ENCODE measurements at places on chromosomes 11 and 22. TPM values are rescaled to one million over a fixed set of nuclear protein-coding genes. Genes with fewer than 3 reads are reported as not detected.
A peak's percentile ranks its signal among the peaks of the same experiment; 100 is the strongest.

- no peak overlapping the region for H3K4me3 ChIP-seq
- H3K27me3 ChIP-seq: peaks cover 78% of the 10 kb centered on the region
- H3K4me1 ChIP-seq: no peaks in the 10 kb centered on the region
- H3K36me3 ChIP-seq: no peaks in the 10 kb centered on the region
- DNase-seq: no peak
These were observed 8.8 kb downstream of the POU2F3 start for GRCh38 chr11:120248551-120249278.

GRCh38 chr11:62044639-62045121, 77.2 kb upstream of the FTH1 start:
- no peaks in the 10 kb centered on the region for H3K36me3 ChIP-seq
- no peaks in the 10 kb centered on the region for H3K27me3 ChIP-seq
- H3K4me1 ChIP-seq: peaks cover 12% of the 10 kb centered on the region
- no peak overlapping the region for H3K27ac ChIP-seq
- H3K4me3 ChIP-seq: no peak overlapping the region

- H3K4me3 ChIP-seq: no peak overlapping the region
- H3K4me1 ChIP-seq: no peaks in the 10 kb centered on the region
- H3K36me3 ChIP-seq: no peaks in the 10 kb centered on the region
- H3K27me3 ChIP-seq: peaks cover 38% of the 10 kb centered on the region
- no peak for DNase-seq
These were observed 29.5 kb downstream of the KCNQ1 start for GRCh38 chr11:2474059-2474901.

DNA sequence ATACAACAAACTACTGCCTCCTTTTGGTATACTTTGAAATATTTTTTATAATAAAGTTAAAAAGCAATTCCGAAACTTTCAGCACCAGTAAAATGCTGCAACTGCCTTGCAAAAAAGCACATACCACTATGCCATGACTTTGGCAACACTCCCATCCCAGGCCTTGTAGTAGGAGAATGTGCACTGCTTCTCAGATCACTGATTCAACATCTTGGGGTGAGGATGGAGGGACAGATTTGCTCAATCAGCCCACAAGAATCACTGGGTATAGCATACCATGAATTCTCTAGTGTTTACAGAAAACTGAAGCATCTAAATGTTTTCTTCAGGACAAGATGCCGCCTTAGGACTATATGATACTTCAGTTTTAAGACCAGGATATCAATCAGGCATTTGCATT, 14.9 kb downstream of the EIF4ENIF1 start:
- H3K27ac ChIP-seq: no peak overlapping the region
- no peaks in the 10 kb centered on the region for H3K27me3 ChIP-seq
- DNase-seq: no peak
- peaks cover 6% of the 10 kb centered on the region for H3K36me3 ChIP-seq

GRCh38 chr11:85821636-85822035, 10.7 kb upstream of the SYTL2 start:
- H3K4me3 ChIP-seq: no peak overlapping the region
- no peaks in the 10 kb centered on the region for H3K4me1 ChIP-seq
- no peaks in the 10 kb centered on the region for H3K27me3 ChIP-seq
- DNase-seq: no peak
- H3K36me3 ChIP-seq: no peaks in the 10 kb centered on the region

DNA sequence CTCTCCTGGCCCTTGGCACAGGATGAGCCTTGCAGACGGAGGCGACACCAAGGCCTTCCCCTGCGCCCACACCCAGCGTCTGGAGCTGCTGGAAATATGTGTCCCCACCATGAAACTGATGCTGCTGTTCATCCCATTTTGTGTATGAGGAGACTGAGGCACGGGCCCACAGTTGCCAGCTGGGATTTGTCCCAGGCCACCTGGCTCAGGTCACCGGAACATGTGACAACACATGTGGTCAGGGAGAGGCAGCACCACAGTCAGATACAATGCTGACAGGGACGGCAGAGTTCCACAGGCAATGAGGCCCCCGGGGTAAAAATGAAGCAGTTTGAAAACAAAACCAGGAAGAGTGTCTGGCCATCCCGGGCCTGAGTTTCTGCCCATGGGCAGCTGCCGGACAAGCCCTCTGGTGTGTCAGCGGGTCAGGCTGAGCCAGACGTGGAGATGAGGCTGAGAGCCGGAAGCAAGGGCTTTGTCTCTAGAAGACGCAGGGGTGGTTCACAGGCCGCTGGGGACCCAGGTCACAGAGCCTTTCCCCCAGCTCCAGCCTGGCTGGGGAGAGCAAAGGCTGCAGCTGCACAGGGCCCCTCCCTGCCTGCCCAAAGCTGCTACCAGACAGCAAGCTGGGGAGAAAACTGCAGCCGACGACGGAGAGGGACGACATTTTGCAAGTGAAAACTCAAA, 80.7 kb downstream of the CDKN1C start:
- H3K36me3 ChIP-seq: peaks cover 6% of the 10 kb centered on the region
- no peaks in the 10 kb centered on the region for H3K27me3 ChIP-seq
- H3K27ac ChIP-seq: peak overlapping the region; percentile 77
- DNase-seq: no peak
- H3K4me3 ChIP-seq: peak overlapping the region; percentile 57

DNA sequence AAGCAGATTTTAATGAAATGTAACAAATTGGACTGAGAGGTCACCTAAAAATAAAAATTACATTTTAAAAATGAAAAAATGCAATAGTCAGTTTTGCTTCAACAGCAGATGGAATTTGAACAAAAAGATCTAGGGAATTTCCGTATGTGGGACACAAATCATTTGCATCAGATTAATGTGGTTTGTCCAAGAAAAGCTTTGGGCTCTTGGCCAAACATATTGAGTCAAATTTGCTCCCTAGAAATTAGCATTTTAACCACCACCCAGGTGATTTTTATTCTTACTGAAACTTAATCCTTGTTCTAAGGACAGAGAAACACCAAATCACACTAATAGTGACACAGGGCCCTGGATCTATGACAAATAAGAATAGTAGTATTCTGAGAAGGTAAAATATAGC, 1477.8 kb downstream of the FAM181B start:
- H3K27me3 ChIP-seq: no peaks in the 10 kb centered on the region
- no peak for DNase-seq
- no peak overlapping the region for H3K27ac ChIP-seq

- H3K4me3 ChIP-seq: no peak overlapping the region
- H3K36me3 ChIP-seq: no peaks in the 10 kb centered on the region
- DNase-seq: no peak
- no peaks in the 10 kb centered on the region for H3K27me3 ChIP-seq
- no peak overlapping the region for H3K27ac ChIP-seq
These were observed 20.1 kb upstream of the SMIM35 start for GRCh38 chr11:118106789-118107335.

DNA sequence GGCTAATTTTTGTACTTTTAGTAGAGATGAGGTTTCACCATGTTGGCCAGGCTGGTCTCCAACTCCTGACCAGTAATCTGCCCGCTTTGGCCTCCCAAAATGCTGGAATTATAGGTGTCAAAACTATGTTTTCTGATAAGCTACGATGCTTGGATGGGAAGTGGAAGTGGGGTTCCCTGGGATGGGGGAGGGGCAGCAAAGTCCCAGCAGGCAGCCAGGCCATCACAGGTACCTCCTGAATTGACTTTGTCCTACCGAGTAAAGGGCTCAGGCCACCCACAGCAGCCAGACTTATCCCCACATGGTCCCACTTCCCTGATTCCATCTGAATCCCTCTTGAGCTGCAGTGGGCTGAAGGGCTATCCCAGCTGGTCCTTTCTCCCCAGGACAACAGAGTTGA, 6.9 kb downstream of the FTH1 start:
- DNase-seq: no peak
- peaks cover 24% of the 10 kb centered on the region for H3K4me1 ChIP-seq
- H3K27ac ChIP-seq: no peak overlapping the region
- H3K27me3 ChIP-seq: peaks cover 16% of the 10 kb centered on the region
- peaks cover 32% of the 10 kb centered on the region for H3K36me3 ChIP-seq
- H3K4me3 ChIP-seq: peak overlapping the region; percentile 19

DNA sequence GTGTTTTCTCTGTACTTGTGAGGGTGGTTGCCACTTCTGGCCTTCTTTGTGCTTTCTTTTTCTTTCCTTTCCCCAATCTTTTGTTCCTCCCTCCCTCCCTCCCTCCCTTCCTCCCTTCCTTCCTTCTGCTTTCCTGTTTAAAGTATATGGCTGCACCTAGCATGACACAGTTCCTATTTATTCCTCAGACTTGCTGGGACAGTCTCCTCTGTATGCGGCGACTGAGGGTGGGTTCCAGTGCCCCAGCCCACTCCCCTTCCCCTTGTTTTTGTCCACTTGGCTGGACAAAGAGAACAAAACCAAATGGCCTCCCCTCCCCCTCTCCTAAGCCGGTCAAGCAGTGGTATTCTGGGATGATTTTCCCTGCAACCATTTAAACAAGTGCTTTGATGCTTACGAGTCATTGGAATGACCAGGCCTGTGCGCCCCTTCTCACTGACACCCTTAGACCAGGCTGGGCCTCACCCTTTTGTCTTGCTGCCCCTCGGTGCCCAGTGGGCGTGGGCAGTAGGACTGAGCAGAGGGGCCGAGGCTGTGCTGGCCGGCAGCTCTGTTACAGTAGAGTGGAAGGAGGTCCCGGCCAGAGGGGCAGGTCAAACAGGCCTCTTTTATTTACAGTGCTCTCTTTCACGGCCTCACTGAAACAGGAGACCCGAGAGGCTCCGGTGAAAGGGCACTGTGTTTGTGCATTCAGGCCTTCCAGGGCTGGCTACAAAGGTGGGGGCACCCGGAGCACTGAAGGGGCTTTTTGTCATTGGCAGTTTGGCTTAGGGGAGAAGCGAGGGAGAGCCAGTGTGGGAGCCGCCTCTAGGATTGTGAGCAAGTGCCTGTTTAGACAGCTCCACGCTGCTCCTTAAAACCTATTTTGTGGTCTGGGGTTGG, 32.2 kb downstream of the ZBTB16 start:
- peaks cover 82% of the 10 kb centered on the region for H3K4me1 ChIP-seq
- peaks cover 10% of the 10 kb centered on the region for H3K36me3 ChIP-seq
- peak; percentile 76 for DNase-seq
- no peaks in the 10 kb centered on the region for H3K27me3 ChIP-seq

GRCh38 chr22:20887375-20887774, 28.6 kb downstream of the SNAP29 start:
- H3K36me3 ChIP-seq: peaks cover 5% of the 10 kb centered on the region
- H3K4me1 ChIP-seq: peaks cover 5% of the 10 kb centered on the region
- H3K27ac ChIP-seq: no peak overlapping the region
- no peak overlapping the region for H3K4me3 ChIP-seq

DNA sequence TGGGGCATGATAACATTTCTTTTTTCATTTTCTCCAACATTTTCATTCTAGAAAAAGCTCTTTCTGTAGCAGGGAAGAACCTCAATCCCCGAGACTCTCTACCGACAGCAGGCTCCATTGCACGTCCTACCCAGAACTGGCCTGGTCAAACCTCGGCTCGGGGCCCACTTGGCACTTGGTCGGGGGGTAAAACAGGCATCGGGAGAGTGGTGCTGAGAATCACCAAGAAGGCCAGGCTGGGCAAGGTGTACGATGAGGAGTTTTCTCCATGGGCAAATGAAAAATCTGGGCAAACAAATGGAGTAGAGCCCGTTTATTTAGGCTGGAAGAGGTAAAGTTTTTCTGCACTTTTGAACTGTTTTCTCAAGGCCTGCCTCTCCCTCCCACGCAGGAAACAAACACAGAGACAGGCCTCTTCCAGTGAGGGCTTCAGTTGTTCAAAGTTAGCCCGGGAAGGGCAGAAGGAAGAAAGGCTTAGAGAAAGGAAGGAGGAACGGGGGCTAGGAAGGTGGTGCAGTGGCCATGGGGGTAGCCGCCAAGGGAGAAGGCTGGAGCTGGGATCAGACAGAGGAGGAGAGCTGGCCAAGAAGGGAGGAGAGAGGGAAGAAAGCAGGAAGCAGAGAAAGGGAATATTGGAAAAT, 87.6 kb downstream of the ETS1 start:
- H3K27ac ChIP-seq: no peak overlapping the region
- peaks cover 85% of the 10 kb centered on the region for H3K27me3 ChIP-seq
- H3K4me3 ChIP-seq: no peak overlapping the region
- H3K4me1 ChIP-seq: peaks cover 64% of the 10 kb centered on the region

DNA sequence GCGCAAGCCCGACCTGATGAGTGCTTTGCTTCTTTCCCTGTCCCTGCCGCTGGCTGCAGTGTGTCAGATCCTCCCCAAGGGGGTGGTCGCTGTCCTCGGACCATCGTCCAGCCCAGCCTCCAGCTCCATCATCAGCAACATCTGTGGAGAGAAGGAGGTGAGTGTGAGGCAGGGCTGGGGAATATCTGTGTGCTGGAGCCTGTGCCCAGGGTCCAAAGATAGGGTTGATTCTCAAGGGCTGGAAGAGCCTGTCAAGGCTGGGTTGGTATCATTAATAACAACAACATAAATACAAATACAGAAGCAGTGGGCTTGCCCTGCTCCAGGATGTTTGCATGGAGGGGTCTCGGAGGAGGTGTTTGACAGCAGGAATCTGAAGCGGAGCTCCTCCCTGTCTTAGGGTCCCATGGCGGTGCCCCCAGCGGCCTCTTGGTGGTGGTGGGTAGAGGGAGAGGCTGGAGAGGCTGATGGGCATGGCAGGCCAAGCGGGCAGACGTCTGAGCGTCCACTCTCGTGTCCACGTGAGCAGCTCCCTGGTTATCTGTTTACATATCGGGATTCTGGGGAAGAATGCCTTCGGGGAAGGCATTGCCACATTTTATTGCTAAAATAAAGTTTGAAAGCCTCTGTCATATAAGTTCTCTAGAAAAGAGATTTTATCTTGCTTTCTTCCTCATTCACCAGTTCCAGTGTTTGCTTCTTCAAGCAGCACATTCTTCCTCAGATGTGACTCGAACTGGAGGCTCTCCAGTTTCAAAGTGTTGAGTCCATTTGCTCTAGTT, 208.4 kb upstream of the TBCEL start:
- no peak for DNase-seq
- H3K27ac ChIP-seq: no peak overlapping the region
- peaks cover 14% of the 10 kb centered on the region for H3K27me3 ChIP-seq
- no peak overlapping the region for H3K4me3 ChIP-seq
- H3K36me3 ChIP-seq: no peaks in the 10 kb centered on the region

GRCh38 chr11:92272651-92273050, 48.0 kb downstream of the FAT3 start:
- H3K27ac ChIP-seq: no peak overlapping the region
- no peaks in the 10 kb centered on the region for H3K4me1 ChIP-seq
- H3K27me3 ChIP-seq: no peaks in the 10 kb centered on the region
- H3K36me3 ChIP-seq: no peaks in the 10 kb centered on the region
- no peak overlapping the region for H3K4me3 ChIP-seq

DNA sequence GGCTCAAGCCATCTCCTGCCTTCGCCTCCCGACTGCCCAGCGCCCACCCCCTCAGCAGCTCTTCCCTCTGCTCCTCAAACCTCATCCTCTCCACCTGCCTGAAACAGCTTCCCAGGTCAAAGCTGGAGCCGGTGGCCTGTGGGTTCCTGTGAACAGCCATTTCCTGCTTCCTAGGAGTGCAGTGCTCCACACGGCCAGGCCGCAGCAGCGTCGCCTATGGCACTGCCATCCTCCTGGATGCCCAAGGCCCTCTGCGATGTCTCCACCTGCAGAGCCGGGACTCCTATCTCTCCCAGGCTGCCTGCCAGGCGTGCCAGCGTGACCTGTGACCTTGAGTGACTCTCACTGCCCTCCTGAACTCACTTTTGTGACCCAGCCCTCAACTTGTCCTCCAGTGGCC, 24.6 kb downstream of the PPM1F start:
- no peaks in the 10 kb centered on the region for H3K27me3 ChIP-seq
- H3K27ac ChIP-seq: peak overlapping the region; percentile 45
- no peak overlapping the region for H3K4me3 ChIP-seq
- H3K4me1 ChIP-seq: peaks cover 20% of the 10 kb centered on the region
- no peaks in the 10 kb centered on the region for H3K36me3 ChIP-seq
- no peak for DNase-seq

PIH1D2 gene
- total RNA-seq: 4.5 TPM

KRTAP5-8 gene
- total RNA-seq: not detected

GPHA2 gene
- not detected for total RNA-seq

IL18 gene
- not detected for total RNA-seq

SAA4 gene
- total RNA-seq: not detected

MS4A6A gene
- not detected for total RNA-seq

CARD16 gene
- total RNA-seq: not detected

IGSF22 gene
- 0.19 TPM for total RNA-seq

NNMT gene
- 0.82 TPM for total RNA-seq
